Dermis microvascular lymphatic vessel endothelial cell (primary cell): ENCODE measurements at places on chromosomes 4 and X.
A peak's percentile ranks its signal among the peaks of the same experiment; 100 is the strongest.

DNA sequence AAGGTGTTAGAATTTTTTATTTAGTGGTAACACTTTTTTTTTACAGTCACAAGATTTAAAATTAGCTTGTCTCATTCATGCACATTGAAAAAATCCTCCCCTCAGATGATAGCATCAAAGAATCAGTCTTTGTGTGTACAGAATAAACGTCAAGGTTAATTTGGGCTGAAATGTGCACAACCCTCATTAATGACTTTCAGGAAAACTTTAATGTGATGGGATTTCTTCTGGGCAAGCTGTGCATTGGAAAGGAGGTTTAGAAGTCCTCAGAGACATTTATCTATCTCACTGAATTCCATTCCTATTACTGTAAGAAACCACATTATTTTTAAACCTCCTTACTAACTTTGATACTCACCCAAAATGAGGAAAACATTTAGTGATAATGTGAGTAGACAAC lies 88.2 kb upstream of the TECRL start:
- DNase-seq: no peak

- peak; percentile 28 for DNase-seq
These were observed 98.2 kb downstream of the FRYL start for GRCh38 chr4:48681856-48682255.

- DNase-seq: no peak
These were observed 20.3 kb upstream of the LSM6 start for GRCh38 chr4:146155152-146155724.

DNA sequence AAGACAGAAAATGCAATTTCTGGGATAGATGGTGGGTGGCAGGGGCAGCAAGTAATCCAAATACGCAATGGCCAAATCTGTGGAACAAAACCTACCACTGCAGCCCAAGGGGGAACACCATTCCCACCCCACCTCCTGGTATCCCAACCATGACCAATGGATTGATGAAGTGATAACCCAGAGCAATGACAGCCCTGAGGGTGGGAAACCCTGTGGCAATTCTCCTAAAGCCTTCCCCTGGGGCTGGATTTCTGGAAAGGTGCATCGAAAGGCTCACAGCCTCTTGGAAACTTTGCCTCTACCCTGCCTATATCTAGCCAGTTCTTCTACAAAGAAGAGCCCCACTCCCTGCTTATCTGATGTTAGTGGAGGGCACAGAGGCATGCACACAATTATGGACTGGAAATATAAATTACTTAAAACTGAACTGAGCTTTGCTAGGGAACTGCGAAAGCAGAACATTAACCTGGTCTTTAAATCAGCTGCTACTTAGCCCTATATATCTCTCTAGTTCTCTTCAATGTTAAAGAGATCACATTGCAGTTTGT lies 59.9 kb upstream of the TXK start:
- no peak for DNase-seq

DNA sequence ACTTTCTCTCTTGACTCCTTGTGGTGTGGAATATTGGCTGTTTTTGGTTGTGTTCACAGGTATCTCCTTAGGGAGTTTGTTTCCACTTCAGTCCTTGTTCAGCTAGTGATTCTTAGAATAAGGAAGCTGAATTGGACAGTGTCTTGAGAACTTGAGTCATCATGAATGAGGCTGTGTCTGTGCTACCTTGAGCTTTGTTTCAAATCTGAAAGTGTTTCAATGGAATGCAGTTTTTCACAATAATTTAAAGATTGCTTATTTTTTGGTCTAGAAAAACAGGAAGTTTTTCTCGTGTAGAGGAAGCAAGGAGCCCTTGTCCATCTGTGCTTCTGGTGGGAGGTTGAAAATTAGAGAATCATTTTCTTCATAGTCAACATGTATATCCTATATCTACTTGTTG lies 76.5 kb downstream of the ZNF518B start:
- no peak for DNase-seq
